ENCODE measurements at places on chromosomes 2 and 18.

- DNase-seq: peak; percentile 56
Observed at GRCh38 chr2:179106676-179107428, 56.9 kb upstream of the CCDC141 start.

DNA sequence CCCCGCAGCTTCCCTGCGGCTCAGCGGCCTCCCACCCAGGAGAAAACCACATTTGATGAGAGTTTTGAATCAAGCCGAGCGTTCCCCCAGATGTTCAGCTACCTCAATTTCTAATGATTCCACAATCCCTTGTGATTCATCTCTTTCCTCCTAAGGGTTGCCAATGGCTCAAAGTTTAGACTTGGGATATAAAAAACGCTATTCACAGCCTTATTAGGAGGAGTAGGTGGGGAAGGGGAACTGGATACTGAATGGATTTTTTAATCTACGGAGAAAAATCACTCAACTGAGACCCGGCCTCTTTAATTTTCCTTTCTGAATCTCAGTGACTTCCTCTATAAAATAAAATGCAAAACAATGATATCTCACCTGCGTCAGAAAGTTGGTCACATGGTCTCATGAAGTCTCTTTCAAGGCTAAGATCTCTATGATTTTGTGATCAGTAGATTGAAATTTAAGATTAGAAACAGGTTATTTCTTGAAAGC lies 192.6 kb upstream of the TCF4 start:
- no peak for DNase-seq

- no peak for DNase-seq
Observed at GRCh38 chr2:62806231-62806630, 100.7 kb downstream of the EHBP1 start.

- DNase-seq: no peak
Observed at GRCh38 chr2:202025816-202026215, 7.8 kb upstream of the FZD7 start.

GRCh38 chr2:62266433-62267038 lies 70.6 kb downstream of the B3GNT2 start:
- DNase-seq: no peak

DNA sequence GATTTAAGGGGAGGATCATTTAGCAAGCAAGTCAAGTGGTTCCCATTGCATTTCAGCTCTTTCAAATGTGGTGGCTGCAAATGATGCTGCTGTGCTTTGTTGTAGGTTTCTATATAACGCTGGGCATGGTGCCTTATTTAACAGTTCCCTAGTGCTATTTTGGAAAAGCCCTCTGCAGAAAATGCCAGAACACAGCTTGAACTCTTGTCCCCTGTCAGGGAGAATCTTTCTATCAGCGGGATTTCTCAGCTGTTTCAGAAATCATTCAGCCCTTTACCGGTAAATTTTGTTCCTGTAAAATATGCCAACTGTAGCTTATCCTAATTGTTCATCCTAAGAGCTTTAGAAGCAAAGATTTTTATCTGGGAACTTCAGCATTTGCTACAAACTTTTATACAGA lies 77.8 kb upstream of the DTNA start:
- no peak for DNase-seq

GRCh38 chr2:2879781-2880180 lies 497.8 kb downstream of the EIPR1 start:
- peak; percentile 27 for DNase-seq

DNA sequence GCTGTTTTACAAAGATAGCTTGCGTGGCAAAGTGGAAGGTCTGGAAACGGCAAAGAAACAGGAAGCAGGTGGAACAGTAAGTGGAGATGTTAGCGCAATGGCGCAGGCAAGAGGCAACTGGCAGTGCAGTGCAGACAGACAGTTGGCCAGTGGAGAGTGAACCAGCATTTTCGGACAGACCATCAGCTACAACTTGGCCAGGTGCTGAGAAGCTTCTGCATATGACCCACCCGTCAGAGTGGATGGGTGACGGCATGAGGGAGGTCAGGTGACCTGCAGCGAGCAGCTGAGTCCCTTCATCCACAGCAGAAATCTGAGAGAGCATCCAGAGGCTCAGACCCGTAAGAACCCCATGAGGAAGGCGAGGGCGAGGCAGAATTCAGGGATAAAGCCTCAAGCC lies 33.8 kb downstream of the NPC1 start:
- no peak for DNase-seq

GRCh38 chr2:176385219-176385759 lies 116.0 kb downstream of the MTX2 start:
- no peak for DNase-seq

DNA sequence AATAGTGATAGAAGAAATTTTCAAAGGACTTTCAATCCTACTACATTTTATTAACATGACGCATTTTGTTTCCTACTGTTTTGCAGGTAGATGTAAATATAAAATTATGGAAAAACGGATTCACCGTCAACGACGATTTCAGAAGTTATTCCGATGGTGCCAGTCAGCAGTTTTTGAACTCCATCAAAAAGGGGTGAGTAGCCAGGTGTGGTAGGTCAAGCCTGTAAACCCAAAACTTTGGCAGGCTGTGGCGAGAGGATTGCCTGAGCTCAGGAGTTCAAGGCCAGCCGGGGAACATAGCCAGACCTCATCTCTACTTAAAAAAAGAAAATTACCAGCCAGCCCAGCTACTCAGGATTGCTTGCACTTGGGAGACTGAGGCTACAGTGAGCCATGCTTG lies 33.0 kb upstream of the MFSD2B start:
- no peak for DNase-seq

DNA sequence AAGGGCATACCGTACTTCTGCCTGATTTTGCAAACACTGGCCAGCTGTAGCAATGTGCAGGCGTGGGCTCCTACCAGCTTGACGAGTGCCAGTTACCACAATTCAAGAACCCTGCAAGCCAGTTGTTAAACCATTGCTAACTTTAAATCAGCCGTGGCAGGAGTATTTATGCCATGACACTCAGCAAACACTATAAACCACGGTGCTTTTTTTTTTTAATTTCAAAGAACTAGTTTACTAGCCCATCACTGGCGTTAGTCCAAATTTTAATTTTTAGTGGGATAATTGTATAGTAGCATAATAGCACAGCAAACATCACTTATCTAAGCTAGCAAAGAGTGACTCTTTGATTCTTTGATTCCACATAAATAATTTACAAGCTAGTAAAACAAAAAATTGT lies 111.1 kb downstream of the COL4A4 start:
- no peak for DNase-seq

GRCh38 chr2:21866316-21866715 lies 742.5 kb downstream of the TDRD15 start:
- no peak for DNase-seq

GRCh38 chr2:186423481-186423880 lies 62.6 kb upstream of the ZC3H15 start:
- DNase-seq: no peak

DNA sequence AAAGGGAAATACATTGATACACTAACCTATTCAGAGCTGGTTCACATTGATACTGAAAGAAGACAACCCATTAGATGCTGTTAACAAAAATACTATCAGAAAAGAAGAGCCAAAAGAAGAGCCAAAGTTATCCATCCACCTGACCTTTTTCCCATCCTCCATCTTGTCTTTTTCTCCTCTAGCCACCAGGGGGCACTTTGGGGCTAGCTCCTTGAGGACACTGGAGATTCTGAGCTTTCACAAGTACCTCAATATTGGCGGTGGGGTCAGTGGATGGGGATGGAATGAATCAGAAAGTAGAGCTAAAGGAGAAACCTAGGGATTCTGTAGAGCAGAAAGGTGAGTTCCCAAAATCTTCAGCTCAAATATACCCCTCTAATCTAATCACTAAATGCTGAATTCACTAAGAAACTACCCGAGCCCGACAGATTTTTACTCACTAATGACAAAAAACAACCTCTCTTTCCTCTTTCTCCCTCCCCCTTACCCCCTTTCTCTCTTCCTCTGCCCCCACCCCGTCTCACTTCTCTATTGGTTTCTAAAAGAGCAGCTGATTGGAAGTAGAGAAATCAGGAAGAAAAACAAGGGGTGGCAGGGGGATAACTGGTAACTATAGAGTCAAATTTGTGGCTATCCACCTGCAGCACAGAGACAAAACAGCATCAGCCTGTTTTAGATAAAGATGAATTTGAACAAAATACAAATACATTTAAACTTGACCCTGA lies 203.3 kb downstream of the TCF4 start:
- DNase-seq: no peak

GRCh38 chr2:168944065-168944464 lies 43.0 kb downstream of the G6PC2 start:
- DNase-seq: no peak

DNA sequence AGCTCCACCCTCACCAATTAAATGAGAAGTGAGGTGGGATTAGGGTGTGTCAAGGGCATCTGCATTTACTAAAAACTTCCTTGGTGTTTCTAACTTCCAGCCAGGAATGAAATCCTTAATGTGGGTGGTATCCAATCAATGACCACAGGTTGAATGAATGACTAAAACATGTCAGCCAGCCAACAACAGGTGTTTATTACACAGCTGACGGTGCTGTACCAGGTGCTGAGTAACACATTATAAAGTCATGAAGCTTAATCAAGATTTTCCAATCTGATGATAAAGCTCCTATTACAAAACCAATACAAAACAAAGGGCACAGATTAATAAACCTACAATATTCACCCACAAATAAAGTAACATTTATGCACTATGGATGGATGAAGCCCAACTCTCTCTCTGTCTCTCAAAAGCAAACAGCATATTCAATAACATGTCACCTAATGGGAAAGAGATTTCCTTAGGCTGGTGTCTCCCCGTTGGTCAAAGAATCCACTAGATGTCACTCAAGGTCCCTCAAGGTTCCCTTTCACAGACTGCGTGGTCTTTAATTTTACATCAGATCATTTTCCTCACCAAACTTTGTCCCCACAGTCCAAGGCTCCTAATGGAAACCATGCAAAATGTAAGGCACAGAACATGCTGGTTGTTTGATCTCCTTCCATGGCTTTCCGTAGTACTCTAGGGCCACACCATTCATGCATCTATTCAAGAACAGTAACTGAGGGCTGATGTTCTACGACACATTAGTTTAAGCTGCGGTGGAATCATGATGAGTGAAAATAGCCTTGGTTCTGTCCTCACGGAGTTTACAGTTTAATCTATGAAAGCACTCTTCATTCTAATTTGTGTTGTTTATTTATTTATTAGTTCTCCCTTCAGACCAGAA lies 6.4 kb upstream of the PTPN4 start:
- no peak for DNase-seq

- DNase-seq: no peak
Observed at GRCh38 chr2:151922845-151923666, 94.8 kb upstream of the ARL5A start.

GRCh38 chr18:57954935-57955334 lies 89.1 kb upstream of the NEDD4L start:
- no peak for DNase-seq

DNA sequence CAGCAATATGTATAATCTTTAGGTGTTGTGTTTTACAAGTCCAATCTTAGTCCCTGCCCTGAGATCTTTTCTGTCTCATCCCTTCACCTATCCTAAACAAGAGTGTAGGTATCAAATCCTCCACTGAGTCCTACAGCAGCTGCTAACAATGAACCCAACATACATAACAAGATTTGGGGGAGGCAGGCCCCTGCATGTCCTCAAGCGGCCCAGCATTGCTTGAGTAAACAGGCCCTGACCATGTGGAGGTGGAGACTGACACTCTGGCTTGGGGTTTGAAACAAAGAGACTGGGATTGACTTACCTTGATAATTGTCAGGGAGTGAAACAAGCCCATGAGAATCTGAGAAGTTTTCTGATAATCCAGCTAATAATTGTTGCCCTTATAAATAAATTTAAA lies 213.4 kb downstream of the STK39 start:
- no peak for DNase-seq

DNA sequence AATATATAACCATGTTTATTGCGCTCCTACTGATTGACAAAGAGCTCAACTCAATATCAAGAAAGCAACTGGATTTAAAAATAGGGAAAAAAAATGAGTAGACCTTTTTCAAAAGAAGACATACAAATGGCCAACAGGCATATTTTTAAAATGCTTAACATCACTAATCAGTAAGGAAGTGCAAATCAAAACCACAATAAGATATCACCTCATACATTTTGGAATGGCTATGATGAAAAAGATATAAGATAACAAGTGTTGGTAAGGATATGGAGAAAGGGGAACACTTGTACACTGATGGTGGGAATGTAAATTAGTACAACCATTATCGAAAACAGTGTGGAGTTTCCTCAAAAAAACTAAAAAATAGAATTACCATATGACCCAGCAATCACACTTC lies 5.6 kb upstream of the GALNT5 start:
- DNase-seq: no peak

GRCh38 chr18:57784034-57784800 lies 18.9 kb downstream of the ATP8B1 start:
- DNase-seq: no peak

GRCh38 chr2:69271831-69272257 lies 115.2 kb downstream of the GFPT1 start:
- DNase-seq: no peak

DNA sequence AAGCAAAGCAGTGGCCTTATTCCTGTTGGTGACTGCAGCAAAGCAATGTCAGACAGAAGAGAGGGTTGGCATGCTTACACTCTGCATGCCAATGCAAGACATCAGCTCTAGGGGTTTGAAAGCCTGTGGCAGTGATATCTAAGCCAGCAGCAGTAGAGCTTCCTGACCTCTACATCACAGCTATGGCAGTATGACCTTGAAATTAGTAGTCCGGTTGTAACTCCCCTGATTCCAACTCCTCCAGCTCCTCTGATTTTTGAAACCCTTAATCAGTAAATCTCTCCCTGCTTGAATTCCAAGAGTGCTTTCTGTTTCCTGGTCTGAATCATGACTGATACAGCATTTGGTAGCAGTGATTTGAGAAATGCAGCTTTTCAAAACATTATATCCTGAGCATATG lies 60.0 kb upstream of the LRP1B start:
- DNase-seq: no peak

DNA sequence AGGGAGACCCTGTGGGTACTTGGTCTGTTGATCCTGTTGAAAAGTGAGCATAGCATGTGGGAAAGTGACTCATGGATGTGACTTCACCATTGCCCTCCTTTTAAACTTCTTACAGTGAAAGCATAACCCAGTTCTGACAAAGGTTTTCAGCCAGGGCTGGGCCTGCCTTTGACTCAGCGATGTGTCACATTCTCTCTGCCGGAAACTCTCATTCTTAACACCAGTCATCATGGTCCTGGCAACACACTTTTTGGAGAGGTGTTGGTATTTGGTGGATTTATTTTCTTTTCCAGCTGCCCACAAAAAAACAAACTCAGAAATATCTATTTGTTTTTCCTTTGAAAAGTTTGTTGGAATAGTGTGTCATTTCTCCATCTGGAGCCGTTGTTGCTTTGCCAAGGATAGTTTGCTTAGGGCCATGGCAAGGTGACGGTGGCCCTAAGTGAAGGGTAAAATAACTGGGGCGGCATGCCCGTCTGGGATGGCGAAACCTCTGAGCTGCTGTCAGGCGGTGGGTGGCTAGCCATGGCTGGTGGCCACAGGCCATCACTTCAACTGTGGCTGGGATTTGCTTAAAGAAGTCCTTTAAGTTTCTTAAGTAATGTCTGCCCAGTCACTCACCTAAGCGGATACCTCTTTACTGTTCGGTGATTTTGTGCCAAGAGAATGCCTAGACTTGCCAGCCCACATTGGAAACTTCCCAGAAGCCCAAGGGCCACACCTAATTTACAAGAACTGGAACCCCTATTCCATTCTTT lies 123.3 kb downstream of the LTBP1 start:
- no peak for DNase-seq
